ENCODE measurements at places on chromosomes 2 and 18.

- no peak for DNase-seq
Observed at GRCh38 chr2:222427646-222428301, 3.4 kb downstream of the SGPP2 start.

DNA sequence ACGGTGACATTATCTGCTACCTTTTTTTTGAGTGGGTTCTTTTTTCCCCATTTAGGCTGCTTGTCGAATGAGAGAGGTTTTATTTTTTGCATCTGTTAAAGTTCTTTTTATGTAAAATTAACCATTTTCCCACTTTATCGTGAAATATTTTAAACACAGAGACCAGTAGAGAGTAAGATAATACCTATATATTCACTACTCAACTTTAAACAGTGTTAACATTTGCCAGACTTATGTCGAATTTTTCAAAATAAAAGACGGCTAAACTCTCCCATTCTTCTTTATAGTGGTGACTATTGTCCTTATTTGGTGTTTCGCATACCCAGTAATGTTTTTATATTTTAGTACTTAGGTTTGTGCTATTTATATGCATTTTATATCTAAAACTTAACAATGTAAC, 743 bp upstream of the PUS10 start:
- no peak for DNase-seq

DNA sequence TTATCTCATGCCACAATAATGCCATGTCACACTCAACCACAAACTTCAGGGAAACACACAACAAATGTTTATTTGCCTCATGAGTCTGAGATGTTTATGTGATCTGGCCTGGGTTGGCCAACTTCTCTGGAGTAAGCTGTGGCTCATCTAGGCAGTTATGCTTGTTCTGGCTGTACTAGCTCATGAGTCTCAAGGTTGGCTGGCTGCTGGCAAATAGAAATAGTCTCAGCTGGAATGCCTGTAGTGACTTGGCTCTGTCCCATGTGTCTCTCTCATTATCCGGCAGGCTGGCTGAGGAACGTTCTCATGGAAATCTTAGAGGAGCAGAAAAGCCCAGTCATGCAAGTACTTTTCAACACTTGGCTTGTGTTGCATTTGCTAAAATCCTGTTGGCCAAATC, 234.9 kb upstream of the CDH2 start:
- DNase-seq, result no peak

GRCh38 chr2:100869120-100869519, 49.2 kb downstream of the NPAS2 start:
- no peak for DNase-seq

GRCh38 chr2:126703311-126703710, 47.4 kb downstream of the GYPC start:
- DNase-seq, result no peak

GRCh38 chr2:136219963-136220362, 102.0 kb upstream of the CXCR4 start:
- no peak for DNase-seq

DNA sequence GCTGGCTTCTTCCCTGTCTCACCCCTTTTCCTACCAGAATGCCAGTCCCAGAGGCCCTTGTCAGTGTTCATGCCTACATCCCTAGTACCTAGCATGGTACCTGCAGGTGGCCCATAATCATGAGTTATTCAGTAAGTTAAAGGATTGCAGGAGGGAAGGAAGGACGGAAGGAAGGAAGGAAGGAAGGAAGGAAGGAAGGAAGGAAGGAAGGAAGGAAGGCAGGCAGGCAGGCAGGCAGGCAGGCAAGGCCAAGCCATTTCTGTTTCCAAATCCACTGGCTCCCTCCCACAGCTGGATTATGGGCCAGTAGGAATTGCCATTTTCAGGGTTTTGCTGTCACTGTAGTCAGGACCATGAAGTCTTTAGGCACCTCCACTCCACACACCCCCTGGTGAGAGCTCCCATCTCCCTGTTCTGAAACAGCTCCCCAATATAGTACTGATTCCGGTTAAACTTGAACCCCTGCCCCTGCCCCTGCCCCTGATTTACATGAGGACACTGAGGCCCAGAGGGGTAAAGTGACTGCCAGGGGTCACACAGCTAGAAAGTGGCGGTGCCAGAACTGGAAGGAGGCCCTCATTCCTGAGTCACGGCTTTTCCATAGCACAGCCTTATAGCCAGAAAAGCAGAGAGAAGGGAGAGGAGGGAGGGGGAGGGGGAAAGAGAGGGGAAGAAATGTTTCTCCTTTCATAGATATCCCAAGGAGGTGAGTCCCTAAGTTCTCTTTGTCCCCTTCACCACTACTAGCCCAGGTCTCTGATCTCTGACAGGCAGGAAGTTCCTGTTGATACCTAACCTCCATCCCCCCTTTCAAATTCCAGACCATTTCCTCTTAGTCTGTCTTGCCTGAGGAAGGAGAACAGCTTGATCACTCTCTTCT, 12.2 kb upstream of the TNS1 start:
- no peak for DNase-seq

DNA sequence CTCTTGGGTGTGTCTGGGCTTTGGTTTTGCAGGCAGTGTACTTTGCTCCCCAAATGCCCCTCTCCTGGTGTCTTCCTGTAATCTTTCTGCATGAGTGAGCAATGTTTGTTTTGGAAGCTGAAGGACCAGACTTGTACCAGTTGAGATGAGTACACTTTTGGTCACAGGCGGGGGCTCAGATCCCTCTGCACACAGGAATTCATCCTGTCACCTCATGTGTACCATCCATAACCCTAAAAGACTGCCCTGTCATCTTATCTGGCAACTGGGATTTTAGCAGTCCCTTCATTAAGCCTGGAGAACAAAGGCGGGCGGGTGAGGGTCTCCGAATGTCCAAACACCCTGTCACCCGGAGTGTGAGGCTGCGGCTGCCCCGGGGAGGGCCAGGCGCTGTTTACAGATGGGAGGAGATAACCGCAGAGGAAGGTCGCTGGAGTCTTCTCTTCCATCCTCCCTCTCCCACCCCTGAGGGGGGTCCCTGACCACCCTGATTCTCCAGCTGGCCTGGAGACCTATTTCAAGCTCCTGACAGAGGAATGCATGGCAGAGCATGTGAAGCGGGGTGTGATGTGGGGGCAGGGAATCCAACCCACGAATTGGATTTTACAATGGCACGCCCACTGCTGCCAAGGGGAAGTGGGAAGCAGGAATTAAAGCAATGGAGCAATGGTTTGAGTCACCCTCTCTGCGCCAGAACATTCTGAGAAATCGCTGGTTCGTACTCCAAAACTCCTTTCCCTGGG, 158.2 kb upstream of the MYCN start:
- DNase-seq, result no peak

DNA sequence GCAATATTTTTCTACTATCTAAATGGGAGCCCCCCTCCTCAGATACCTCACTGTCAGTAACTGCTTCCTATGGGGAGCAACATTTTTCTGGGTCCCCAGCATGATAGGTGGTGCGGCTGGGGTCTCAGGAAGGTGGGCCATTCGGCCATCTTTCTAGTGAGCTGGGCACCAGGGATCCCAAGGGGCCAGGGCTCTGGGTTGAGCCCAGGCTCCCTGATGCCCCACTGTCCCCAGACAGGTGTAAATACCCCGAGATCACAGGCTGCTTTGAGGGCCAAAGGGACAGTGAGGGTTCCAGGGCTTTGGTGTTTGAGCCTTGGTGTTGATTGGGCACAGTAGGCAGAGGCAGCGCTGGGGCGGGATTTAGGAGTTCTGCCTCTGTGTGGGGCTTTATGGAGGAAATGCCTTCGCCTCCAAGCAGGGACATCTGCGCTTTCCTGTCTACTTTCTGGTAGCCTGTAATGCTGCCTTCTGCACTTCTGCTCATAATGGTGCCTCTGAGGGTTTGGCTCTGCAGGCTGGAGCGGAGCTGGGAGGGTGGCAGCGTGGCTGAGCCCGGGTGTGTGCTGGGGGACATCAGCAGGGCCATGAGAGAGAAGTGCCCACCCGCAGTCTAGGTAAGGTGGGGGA, 5.3 kb downstream of the ITM2C start:
- no peak for DNase-seq

GRCh38 chr2:67389286-67389685, 7.8 kb upstream of the ETAA1 start:
- no peak for DNase-seq

GRCh38 chr2:20490300-20491181, 43.7 kb downstream of the RHOB start:
- no peak for DNase-seq
